ENCODE measurements at places on chromosomes 1 and 21. TPM values are rescaled to one million over a fixed set of nuclear protein-coding genes. Genes with fewer than 3 reads are reported as not detected.

The UTS2 gene
- not detected for total RNA-seq

The SERPINC1 gene
- total RNA-seq, result not detected

The DCST2 gene
- total RNA-seq, result 0.53 TPM

The CD52 gene
- 7.6 TPM for total RNA-seq

The MIXL1 gene
- total RNA-seq, result not detected

The ACBD6 gene
- total RNA-seq, result 54.5 TPM

The RGS1 gene
- total RNA-seq, result 12.6 TPM

The EPHA10 gene
- total RNA-seq, result 0.12 TPM

The LHX8 gene
- not detected for total RNA-seq

The ANKRD65 gene
- total RNA-seq, result 6.9 TPM

The HES2 gene
- 0.35 TPM for total RNA-seq

The SYCP1 gene
- total RNA-seq, result not detected

The HIVEP3 gene
- 6.1 TPM for total RNA-seq

The SPRR2B gene
- not detected for total RNA-seq

The CD84 gene
- 3.7 TPM for total RNA-seq

The MMP23B gene
- total RNA-seq, result 48.1 TPM

The APOBEC4 gene
- total RNA-seq, result not detected

The MIS18A gene
- 10.5 TPM for total RNA-seq

The EPHA2 gene
- total RNA-seq, result 32.3 TPM

The RNF186 gene
- 0.18 TPM for total RNA-seq

The CSRP1 gene
- total RNA-seq, result 296 TPM

The ELAVL4 gene
- 0.99 TPM for total RNA-seq

The S100A9 gene
- 258 TPM for total RNA-seq

The PDIK1L gene
- total RNA-seq, result 10.5 TPM

The RBM11 gene
- 2.7 TPM for total RNA-seq

The CLEC20A gene
- total RNA-seq, result 1.8 TPM

The FGR gene
- 10.9 TPM for total RNA-seq
